ENCODE measurements at places on chromosomes 3 and 15. TPM values are rescaled to one million over a fixed set of nuclear protein-coding genes. Genes with fewer than 3 reads are reported as not detected.

Gene PDIA5
- 77.5 TPM for total RNA-seq

DNA sequence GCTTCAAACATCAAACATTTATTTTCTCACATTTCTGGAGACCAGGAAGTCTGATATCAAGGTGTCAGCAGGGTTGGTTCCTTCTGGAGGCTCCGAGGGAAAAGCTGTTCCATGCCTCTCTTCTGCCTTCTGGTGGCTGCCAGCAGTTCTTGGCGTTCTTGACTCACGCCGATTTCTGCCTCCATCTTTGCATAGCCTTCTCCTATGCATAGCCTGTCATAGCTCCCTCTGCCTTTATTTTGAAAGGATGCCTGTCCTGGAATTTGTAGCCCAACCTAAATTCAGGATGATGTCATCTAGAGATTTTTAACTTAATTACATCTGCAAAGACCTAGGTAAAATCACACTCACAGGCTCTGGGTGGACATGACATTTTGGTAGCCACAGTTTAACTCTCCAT is 70.4 kb downstream of the RGMA start:
- no peaks in the 10 kb centered on the region for H3K4me1 ChIP-seq
- no peak overlapping the region for H3K4me3 ChIP-seq
- H3K27me3 ChIP-seq = no peaks in the 10 kb centered on the region
- peaks cover 84% of the 10 kb centered on the region for H3K36me3 ChIP-seq

DNA sequence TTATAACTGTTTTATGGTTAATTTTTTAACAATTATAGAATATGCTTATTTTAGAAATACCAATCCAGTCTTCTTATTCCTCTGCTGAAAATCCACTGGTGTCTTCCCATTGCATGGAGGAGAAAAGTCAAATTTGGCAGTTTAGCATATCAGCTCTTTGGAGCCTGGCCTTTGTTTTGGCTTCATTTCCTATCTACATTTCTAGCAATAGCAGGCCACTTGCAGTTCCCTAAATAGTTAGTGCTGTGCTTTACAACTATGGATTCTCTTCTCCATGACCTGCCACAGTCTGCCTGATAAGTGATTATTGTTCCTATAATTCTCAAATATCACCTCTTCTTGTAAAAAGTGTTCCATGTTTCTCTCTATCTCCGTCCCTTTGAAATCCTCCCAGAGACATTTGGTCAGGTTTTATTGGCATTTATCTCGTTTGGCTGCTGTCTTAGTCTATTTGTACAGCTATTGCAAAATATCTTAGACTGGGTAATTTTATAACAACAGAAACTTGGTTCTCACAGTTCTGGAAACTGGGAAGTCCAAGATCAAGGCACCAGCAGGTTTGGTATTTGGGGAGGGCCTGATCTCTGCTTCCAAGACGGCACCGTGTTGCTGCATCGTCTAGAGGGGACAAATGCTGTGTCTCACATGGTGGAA is 8.2 kb upstream of the SEC22A start:
- H3K27ac ChIP-seq = no peak overlapping the region
- DNase-seq = no peak
- H3K27me3 ChIP-seq = no peaks in the 10 kb centered on the region
- no peaks in the 10 kb centered on the region for H3K36me3 ChIP-seq
- H3K4me3 ChIP-seq = no peak overlapping the region

Gene SLC12A6
- total RNA-seq = 15.8 TPM

DNA sequence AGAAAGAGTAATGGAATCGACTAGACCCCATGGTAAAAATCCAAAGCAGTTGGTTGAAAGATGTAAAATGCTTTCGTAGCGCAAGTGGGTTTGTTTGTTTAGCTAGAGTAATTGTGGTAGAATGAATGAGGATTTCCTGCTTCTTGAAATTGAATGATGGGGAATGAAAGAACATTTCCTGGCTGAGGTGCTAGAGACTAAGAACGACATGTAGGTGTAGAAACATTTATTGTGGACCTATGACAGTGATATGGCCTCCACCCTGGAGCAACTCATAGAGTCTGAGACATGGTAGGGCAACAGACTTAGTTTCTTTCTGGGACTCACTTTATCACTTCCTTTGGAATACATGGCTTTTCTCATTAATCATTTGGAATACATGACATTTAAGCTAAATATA is 467.6 kb upstream of the CFAP20DC start:
- DNase-seq = peak; percentile 6
- no peaks in the 10 kb centered on the region for H3K36me3 ChIP-seq
- no peak overlapping the region for H3K4me3 ChIP-seq

Gene SKOR1
- not detected for total RNA-seq

GRCh38 chr3:87082796-87083440 is 92.0 kb upstream of the VGLL3 start:
- DNase-seq = peak; percentile 37
- H3K36me3 ChIP-seq = no peaks in the 10 kb centered on the region
- H3K27me3 ChIP-seq = no peaks in the 10 kb centered on the region
- H3K27ac ChIP-seq = no peak overlapping the region
- H3K4me3 ChIP-seq = no peak overlapping the region
- H3K4me1 ChIP-seq = no peaks in the 10 kb centered on the region

GRCh38 chr15:63819645-63820044 is 14.1 kb downstream of the HERC1 start:
- no peaks in the 10 kb centered on the region for H3K36me3 ChIP-seq
- no peak overlapping the region for H3K27ac ChIP-seq
- no peaks in the 10 kb centered on the region for H3K4me1 ChIP-seq
- H3K27me3 ChIP-seq = no peaks in the 10 kb centered on the region

GRCh38 chr15:40087991-40088928 is 20.4 kb downstream of the BMF start:
- no peaks in the 10 kb centered on the region for H3K36me3 ChIP-seq
- H3K4me1 ChIP-seq = peaks cover 37% of the 10 kb centered on the region
- no peak overlapping the region for H3K4me3 ChIP-seq
- no peaks in the 10 kb centered on the region for H3K27me3 ChIP-seq
- H3K27ac ChIP-seq = peak overlapping the region; percentile 38

- no peak overlapping the region for H3K4me3 ChIP-seq
- DNase-seq = no peak
- H3K27me3 ChIP-seq = no peaks in the 10 kb centered on the region
- peaks cover 49% of the 10 kb centered on the region for H3K4me1 ChIP-seq
- H3K36me3 ChIP-seq = peaks cover 13% of the 10 kb centered on the region
- H3K27ac ChIP-seq = no peak overlapping the region
These were observed 28.2 kb downstream of the GYG1 start for GRCh38 chr3:149019580-149019979.

DNA sequence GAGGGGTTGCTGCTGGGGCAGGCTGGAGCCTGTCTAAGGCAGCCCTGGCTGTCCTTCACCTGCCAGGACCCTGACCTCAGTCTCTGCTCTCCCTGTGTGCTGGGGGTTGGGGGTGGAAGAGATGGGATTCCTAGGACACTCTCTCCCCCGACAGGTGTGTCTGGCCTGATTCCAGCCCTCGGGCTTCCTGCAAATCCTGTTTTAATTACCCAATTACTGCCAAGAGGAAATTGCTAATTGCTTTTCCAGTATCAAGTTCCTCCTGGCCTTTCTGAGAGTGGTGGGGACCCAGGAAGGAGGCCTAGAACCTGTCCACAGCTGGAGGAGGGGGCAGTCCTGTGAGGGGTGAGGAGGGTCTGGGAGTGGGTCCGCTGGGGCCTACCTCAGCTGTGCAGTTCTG is 15.8 kb downstream of the PLXNA1 start:
- H3K27me3 ChIP-seq = no peaks in the 10 kb centered on the region
- peaks cover 26% of the 10 kb centered on the region for H3K4me1 ChIP-seq
- H3K4me3 ChIP-seq = no peak overlapping the region
- no peaks in the 10 kb centered on the region for H3K36me3 ChIP-seq
- no peak for DNase-seq

Gene FILIP1L
- 209 TPM for total RNA-seq

DNA sequence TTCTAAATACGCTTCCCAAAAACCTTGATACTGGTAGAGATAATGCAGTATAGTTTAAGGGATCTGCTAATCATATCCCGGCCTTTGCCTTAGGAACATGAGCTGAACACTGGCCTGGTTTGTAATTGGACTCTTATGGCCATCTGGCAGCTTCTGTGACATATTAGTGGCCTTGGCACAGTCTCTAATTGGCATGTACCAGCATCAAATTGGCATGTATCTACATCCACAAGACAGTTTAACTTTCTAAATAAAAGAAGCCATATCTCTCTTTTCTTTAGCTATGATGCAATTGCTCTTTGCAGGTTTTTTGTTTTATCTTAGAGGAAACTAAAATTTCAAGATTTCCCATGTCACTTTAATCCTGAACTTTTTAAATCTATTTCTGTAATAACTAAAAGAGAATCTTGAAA is 44.6 kb upstream of the FILIP1L start:
- no peak overlapping the region for H3K4me3 ChIP-seq
- no peak overlapping the region for H3K27ac ChIP-seq
- H3K4me1 ChIP-seq = peaks cover 16% of the 10 kb centered on the region
- DNase-seq = no peak
- H3K27me3 ChIP-seq = no peaks in the 10 kb centered on the region
- H3K36me3 ChIP-seq = no peaks in the 10 kb centered on the region

DNA sequence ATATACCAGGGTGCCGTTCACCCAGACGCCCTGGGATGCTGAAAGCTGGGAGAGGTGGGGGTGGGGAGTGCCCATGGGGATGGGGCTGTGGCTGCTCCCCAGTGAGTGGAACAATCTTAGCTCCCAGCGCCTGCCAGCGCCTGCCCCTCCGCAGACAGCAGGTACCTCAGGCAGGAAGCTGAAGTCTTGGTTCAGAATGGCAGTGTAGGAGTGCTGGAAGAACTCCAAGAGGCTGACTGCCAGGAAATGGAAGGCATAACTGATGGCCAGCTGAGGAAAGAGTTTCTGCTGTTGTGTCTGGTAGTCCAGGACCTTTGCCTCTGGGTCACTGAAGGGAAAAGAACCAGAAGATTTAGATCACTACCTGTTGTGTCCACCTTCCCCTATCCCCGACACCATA is 8.4 kb downstream of the ACOX2 start:
- no peaks in the 10 kb centered on the region for H3K36me3 ChIP-seq
- no peak overlapping the region for H3K4me3 ChIP-seq
- H3K27ac ChIP-seq = no peak overlapping the region
- H3K4me1 ChIP-seq = peaks cover 21% of the 10 kb centered on the region
- peak; percentile 46 for DNase-seq
- no peaks in the 10 kb centered on the region for H3K27me3 ChIP-seq

DNA sequence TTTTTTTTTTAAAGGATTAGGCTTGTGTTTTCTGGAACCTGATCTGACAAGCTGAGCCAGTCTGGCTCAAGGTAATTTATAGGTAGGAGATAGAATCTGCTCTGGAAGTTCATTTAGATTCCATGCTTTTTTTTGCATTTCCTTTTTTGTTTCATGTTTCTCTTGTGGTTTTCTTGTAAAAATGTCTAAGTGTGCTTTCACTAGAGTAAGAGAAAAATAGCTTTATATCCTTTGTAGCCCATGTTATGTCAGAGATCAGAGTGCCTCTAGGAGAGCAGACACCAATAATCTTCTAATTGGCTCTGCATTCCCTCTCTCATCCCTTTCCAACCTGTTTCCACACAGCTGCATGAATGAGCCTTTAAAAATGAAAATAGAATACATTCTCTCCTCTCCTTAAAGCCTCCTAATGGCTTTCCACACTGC is 389.8 kb upstream of the KCNMB2 start:
- H3K4me3 ChIP-seq = no peak overlapping the region
- no peak overlapping the region for H3K27ac ChIP-seq
- no peaks in the 10 kb centered on the region for H3K4me1 ChIP-seq
- peak; percentile 10 for DNase-seq
- H3K27me3 ChIP-seq = no peaks in the 10 kb centered on the region

Gene TRAT1
- not detected for total RNA-seq

Gene ERC2
- total RNA-seq = 7.4 TPM

Gene PLSCR2
- total RNA-seq = not detected

DNA sequence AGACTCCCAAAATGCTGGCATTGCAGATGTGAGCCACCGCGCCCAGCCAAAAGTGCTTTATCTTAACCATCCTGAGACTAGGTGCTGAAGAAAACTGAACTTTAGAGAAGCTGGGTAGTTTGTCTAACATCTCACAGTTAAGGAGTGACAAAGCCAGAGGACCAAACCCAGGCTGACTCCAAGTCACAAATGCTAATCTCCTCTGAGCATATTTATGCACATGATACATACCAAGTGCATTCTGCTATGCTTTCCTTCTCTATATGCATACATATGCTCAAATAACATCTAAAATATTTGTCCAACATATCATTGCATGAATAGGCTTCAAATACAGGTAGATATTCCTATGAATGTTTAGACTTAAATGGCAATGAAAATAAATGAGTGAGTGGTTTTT is 256.9 kb downstream of the CTNNB1 start:
- H3K27me3 ChIP-seq = no peaks in the 10 kb centered on the region
- no peaks in the 10 kb centered on the region for H3K36me3 ChIP-seq
- no peak overlapping the region for H3K27ac ChIP-seq
- H3K4me3 ChIP-seq = no peak overlapping the region

DNA sequence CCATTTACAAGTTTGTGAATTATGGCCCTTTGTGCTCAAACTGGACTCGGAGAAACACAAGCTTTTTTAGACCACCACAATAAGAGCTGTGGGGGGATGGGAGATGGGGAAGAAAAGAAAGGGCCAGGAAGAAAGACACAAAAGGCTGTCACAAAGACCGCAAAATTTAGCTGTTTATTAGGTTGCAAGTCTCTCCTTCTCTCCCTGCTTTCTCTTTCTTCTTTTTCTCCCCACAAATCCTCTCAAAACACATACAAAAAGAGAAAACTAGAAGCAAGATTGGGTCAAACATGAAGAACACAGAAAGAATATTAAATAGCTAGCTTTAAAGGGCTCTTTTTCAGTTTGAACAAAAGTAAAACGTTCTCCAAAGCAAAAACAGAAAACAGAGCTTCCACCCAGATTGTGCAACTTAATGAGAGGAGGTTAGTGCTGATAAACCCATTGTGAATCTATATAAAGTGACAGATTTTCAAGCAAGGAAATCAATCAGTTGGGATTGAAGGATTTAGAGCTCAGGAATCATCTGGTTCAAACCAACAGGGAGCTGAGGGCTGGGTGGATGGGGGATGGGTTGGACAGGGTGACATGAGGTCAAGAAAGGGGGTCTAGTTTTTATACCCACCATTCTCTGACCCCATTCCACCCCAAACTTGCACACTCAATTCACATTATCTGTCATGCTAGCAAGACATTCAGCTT is 87.3 kb downstream of the DHX30 start:
- H3K36me3 ChIP-seq = peaks cover 25% of the 10 kb centered on the region
- no peak overlapping the region for H3K27ac ChIP-seq
- H3K4me1 ChIP-seq = no peaks in the 10 kb centered on the region

Gene ARHGAP11A
- 9.3 TPM for total RNA-seq

GRCh38 chr15:25671132-25671531 is 192.0 kb downstream of the ATP10A start:
- H3K27ac ChIP-seq = peak overlapping the region; percentile 54
- no peaks in the 10 kb centered on the region for H3K27me3 ChIP-seq
- peak; percentile 28 for DNase-seq
- no peak overlapping the region for H3K4me3 ChIP-seq
- H3K36me3 ChIP-seq = no peaks in the 10 kb centered on the region

- no peaks in the 10 kb centered on the region for H3K4me1 ChIP-seq
- H3K27me3 ChIP-seq = no peaks in the 10 kb centered on the region
- no peak overlapping the region for H3K4me3 ChIP-seq
- no peak overlapping the region for H3K27ac ChIP-seq
These were observed 218.5 kb upstream of the PLSCR5 start for GRCh38 chr3:146823622-146824021.

All from astrocyte (in vitro differentiated cells and primary cell).